ENCODE measurements at places on chromosomes 5 and 9. TPM values are rescaled to one million over a fixed set of nuclear protein-coding genes. Genes with fewer than 3 reads are reported as not detected.

DNA sequence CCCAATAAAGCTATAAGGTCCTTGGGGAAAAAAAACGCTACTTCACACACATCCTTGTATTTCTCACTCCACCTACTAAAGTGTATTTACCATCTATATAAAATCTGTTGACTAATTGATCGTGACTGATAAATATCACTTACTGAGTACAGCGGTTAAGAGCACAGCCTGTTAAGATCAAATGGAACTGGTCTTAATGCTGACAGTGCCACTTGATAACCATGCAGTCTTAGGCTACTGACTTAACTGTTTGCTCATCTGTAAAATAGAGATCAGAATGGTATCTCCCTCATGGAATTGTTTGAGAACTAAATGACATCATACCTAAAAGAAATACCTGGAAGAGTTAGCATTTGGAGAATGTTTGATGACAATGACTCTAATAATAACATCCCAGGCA, 67.5 kb downstream of the ZFAND5 start:
- no peak for DNase-seq

DNA sequence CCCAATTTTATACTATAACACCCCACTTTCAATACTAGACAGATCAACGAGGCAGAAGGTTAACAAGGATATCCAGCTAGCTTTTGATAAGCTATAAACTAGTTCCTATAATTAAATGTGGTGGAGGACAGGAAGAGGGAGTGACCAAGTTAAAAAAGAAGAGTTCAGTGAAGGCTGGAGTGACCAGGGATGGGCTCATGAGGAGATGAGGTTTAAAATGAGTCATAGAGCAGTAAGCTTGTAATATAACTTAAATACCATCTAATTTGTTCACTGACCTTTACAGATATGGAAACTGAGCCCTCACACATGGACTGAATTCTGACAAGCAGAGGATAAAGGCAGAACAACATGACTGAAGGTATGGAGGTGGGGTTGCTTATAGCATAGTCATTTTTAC, 284.5 kb downstream of the SPATA31D1 start:
- DNase-seq: no peak

DNA sequence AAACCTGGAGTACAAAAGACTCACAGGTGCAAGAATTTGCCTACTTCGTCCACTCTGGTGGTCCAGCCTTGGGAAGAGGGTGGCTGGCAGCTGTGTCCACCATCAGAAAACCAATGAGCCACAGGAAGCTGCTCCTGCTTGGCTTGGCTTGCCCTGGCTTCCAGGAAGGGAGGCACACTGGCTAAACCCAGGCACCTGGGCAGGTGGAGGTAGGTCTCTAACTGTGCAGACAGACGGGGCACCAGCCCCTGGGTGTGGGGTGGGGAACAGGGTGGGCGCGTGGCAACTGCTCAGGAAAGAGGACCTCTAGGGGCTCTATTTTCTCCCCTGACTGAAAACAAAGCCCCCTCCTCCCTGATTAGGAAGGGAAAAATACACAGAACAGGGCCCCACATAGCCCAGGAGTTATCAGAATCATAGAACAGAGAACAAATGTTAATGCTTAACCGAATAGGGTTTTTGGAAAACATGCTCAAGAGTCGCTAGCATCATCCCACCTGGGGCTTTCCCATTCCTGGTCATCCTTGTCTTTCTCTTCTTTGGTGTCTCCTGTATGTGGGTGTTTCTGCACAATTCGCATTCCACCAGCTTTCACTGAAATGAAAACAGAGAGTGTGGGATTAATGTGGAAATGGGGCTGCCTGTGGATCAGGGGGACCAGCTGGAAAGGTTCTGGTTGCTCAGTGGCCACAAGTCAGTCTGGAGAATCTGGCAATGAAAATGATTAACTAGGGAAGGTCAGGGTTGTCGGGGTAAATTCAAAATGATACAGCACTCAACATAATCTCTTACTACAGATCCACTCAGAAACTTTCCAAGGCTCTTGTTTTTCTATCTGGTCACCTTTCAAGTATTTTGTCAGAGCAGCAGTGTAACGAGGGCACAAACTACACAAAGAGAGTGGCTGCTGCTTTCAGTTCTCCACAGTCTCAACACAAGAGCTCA, 13.1 kb downstream of the DAP start:
- no peak for DNase-seq

- no peak for DNase-seq
These were observed 37.8 kb downstream of the MEF2C start for GRCh38 chr5:88845081-88845697.

GRCh38 chr5:132788508-132788907, 11.5 kb upstream of the SEPTIN8 start:
- DNase-seq: no peak

GRCh38 chr5:373710-374602, 52.4 kb downstream of the AHRR start:
- peak; percentile 32 for DNase-seq

DNA sequence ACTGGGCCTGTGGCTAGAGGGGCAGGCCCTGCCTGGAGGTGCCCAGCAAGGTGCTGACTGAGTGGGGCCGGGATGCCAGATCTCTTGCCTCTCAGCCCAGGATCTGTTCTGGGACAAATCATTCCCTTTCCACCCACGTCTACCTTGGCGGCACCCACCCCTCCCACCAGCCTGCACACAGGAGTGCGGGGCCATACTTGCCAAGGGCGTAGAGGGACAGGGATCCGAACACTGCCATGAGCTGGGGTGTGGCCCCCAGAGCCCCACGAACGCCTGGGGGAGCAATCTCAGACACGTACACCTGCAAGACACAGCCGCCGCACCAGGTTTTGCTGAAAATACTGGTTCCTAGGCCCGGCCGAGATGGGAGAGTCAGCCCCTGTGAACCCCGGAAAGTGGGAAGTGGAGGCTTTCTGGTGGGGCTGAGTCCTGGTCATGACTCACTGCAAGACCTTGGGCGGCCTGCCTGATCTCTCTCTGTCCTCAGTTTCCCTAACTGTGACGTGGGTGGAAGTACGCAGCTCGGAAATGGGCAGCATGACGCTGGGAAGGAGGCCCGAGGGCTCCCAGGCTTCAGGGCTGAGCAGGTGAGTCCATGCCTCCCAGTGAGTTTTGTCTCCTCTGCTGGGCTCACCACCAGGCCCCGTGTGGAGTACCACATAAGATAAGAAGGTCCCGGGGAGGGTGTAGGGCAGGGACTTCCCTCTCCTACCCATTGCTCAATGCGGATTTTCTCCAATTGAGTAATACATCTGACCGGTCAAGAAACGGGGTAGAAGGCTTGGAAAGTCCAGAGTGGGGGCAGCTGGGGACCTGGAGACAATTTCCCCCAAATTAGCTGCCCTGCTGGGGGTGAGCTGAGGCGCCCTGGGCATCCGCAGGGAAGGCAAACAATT, 2.6 kb downstream of the SLC2A6 start:
- DNase-seq: no peak

DNA sequence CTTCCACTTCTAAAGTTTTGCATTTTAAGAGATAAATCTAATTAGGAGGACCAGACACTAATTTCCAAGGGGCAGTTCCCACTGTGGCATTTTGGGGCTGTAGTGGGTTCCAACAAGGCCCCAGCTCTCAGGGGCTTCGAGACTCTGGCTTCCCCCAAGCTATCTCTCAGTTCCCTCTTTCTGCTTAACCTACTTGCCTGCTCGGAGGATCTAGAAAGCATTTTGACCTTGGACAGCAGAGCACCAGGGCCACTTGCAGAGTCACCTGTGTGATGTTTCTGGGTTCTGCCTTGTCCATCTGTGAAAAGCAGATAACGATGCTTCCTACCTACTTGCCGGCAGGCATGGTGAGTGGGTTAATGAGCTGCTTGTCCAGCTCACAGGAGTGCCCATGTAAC, 175.4 kb downstream of the MED10 start:
- DNase-seq: no peak

F2RL1 gene
- total RNA-seq: 23.0 TPM

NSG2 gene
- total RNA-seq: not detected

Data from H9 (cell line).